Stimulated activated CD8-positive, alpha-beta memory T cell treated with anti-CD3 and anti-CD28 coated beads, Interleukin-4, amount 100 ng/mL, for 48 hours (primary cell): ENCODE measurements at places on chromosomes 3 and 15.

GRCh38 chr3:7740458-7740857 is 761.2 kb upstream of the LMCD1 start:
- no peak for DNase-seq

GRCh38 chr3:2921903-2922302 is 188.3 kb downstream of the IL5RA start:
- no peak for DNase-seq

GRCh38 chr15:71414853-71415252 is 299.6 kb downstream of the THSD4 start:
- no peak for DNase-seq

- DNase-seq: no peak
Observed at GRCh38 chr3:197132916-197133530, 103.4 kb upstream of the MELTF start.

DNA sequence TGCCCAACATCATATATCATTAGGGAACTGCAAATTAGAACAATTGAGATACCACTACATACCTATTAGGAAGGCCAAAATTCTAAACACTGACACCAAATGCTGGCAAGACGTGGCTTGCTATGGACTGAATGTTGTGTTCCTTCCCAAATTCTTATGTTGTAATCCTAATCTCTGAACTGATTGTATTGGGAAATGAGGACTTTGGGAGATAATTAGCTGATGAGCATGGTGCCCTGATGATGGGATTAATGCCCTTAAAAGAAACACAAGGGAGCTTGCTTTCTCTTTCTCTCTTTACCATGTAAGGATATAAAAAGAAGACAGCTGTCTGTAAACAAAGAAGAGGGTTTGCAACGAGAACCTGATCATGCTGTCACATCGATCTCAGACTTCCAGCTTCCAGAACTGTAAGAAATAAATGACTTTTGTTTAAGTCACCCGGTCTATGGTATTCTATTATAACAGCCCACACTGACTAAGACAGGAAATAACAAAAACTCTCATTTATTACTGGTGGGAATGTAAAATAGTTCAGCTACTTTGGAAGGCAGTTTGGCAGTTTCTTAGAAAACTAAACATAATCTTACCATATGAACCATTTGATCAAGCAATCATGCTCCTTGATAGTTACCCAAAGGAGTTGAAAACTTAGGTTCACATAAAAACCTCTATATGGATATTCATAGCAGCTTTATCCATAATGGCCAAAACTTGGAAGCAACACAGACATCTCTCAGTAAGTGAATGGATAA is 458.3 kb upstream of the CBLB start:
- DNase-seq: no peak

- no peak for DNase-seq
Observed at GRCh38 chr3:5707794-5708193, 520.3 kb downstream of the EDEM1 start.

DNA sequence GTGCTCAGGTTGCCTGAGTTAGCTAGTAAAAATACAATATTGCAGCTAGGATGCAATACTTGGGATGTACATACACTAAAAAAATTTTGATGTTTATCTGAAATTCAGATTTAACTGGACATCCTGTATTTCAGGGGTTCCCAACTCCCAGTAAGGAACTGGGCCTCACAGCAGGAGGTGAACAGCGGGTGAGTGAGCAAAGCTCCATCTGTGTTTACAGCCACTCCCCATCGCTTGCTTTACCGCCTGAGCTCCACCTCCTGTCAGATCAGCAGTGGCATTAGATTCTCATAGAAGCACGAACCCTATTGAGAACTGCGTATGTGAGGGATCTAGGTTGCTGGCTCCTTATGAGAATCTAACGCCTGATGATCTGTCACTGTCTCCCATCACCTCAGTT is 285.1 kb upstream of the PROK2 start:
- no peak for DNase-seq

GRCh38 chr15:51838270-51838669 is 8.8 kb downstream of the TMOD3 start:
- DNase-seq: no peak
